H7 (cell line): ENCODE measurements at places on chromosomes 1 and 21.

DNA sequence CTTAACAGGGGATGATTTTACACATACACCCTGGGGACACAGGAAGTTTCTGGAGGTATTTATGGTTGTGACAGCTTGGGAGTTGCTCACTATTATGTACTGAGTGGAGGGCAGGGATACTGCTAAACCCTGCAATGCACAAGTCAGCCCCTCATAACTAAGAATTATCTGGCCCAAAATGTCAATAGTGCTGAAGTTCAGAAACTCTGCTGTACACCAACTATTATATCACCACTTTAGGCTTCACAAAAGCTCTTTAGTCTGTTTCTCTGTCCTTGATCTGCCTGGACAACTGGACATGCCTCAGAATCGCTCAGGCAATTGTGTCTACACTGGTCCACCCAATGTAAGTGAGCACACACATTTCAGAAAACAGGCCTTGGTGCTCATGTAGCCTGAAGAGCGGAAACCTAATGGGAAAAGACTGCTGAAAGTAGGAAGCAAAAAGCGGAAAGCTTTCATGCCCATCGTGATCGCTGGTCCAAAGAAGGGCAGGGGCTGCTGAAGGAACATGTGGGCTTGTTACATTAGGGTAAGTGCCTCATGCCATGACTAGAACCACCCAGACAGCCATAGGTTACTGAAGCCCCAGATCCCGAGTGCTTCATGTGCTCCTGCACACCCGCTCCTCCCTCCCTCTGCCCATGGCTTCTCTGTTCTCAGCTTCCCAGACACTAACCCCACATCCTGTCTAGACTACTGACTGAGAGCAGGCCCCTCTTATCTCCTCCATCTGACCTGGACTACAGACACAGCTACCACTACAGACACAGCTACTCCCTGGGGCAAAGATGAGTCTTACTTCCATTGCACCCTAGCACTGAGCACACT is 73.5 kb downstream of the LRIG2 start:
- DNase-seq = no peak

DNA sequence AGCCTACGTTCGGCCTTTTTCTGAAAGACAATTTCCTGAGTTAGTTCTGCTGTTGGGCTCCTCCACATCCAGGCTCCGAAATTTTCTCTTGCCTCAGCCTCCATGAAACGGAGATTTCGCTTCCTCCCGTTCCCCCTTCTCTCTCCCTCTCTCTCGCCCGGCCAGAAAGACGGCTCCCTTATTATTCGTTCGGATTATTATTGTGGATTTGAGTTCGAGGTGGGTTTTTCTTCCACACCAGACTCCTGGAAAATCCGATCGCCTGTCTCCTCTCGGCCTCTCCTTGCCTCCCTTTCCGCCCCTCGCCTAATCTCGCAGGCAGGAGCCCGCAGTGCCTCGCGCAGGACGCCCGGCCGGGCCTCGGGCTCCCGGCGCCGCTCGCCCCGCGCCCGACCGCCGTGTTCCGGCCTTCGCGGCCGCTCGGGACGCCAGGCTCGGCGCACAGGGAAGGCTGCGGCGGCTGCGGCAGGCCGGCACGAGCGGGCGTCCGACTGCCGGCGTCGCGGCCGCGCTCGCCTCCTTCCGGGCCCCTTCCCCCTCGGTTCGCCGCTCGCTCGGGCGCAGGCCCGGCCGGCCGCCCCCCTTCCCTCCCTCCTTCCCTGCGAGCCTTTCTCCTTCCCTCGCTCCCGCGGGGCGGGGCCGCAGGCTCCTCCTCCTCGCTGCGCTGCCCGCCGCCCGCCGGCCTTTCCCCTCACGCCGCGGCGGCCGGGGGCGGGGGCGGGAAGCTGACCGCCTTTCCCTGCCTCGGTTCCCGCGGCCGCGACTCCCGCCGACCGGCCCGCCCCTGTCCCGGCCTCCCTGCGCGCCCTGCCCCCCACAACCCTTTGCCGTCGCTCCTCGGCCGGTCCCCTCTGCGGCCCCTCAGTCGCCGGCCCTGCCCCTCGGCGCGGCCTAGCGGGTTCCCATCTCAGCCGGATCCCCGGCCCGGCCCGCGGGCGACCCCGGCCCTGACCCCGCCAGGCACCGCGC is at the start of gene ARHGEF11:
Gene ARHGEF11, minus strand, starts transcription at position 493 of the 969 bp plus-strand sequence. CDS start 1,412 bp downstream, outside the sequence.
- peak; percentile 94 for DNase-seq

DNA sequence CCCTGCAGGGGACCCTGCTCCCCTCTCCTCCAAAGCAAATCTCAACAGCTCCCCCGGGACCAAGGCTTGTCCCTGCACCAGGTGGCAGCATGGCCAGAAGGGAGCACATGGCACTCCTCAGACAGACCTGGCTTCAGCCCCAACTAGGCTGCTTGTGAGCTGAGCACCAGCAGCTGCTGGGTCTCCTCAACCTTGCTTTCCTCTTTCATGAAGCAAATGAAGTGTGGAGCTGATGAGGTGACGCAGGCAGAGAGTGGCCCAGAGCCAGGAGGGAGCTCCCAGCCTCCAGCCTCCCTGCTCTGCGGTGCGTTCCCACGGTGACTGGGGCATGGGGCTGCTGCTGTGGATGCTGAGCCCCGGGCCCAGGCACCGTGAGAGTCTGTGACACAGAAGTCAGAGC is 34.0 kb downstream of the MEGF6 start:
- DNase-seq = no peak

- no peak for DNase-seq
Measured at GRCh38 chr1:103266036-103266435, 157.7 kb upstream of the COL11A1 start.

- peak; percentile 16 for DNase-seq
Measured at GRCh38 chr21:46538851-46539666, 65.8 kb downstream of the S100B start.

- no peak for DNase-seq
Measured at GRCh38 chr1:226960944-226961765, 21.1 kb downstream of the COQ8A start.

DNA sequence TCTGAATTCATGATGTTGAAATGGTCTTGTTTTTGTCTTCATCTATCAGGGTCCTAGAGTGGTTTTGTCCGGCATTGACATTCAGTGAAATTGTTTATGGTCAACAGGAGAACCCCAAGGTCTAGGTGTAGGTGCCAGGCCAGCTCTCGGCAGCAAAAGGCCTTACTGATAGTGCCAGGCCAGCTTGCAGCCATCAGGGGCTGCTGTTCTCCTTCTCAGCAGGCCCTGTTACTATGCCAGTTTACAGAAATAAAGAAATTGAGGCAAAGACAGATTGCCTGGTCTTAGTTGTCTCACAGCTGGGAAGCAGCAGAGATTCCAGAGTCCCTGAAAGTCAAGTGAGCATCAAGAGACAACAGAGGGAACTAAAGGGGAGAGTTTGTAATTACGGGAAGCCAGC is 12.0 kb downstream of the HMGB4 start:
- no peak for DNase-seq

DNA sequence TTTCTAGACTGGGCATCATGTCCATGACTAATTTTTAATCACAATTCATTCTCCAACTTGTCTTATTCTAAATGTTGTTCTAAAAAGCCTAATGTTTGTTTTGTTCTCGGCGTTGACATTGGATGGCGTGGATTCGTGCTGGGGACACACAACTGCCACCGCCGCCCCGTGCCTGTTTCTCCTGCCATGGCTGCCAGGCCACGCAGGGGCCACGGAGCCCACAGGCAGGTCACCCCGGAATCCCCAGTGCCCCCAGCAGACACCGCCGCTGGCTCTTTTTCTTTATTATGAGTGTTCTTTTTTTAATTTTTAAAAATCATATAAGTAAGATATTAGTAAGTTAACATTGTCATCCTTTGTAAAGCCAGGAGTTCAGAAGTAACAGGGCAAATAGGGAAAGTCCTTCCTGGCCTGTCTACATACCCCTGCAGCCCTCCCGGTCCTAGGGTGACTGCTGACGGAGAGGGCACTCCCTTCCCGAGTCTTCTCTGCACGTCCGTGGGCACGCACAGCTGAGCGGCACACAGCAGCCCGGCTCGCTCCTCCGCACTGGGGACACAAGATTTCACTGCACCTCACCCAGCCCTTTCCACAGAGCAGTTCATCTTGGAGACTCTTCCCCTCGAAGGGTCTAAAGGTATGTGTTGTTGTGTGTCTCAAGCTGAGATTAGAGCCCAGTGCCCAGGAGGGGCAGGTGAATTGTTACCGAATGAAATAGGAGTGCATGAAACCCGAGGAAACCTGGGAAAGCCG is 32.1 kb downstream of the KRTAP10-1 start:
- DNase-seq = peak; percentile 51

- DNase-seq = no peak
Measured at GRCh38 chr1:150069923-150070322, 2.3 kb downstream of the VPS45 start.
